ENCODE measurements at places on chromosomes 1 and 21.
A peak's percentile ranks its signal among the peaks of the same experiment; 100 is the strongest.

DNA sequence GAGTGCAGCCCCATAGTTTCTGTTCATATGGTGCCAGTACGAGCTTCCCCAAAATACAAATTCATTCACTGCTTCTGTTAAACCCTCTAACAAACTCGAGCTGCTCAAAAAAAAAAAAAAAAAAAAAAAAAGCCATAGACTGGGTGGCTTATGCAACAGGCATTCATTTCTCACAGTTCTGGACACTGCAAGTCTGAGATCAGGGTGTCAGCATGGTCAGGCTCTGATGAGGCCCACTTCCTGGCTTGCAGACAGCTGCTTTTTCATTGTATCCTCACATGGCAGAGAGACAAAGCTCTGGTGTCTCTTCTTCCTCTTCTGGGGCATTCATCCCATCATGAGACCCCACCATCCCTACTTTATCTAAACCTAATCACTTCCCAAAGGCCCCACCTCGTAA, 121.6 kb downstream of the PTBP2 start:
- peak; percentile 3 for DNase-seq

DNA sequence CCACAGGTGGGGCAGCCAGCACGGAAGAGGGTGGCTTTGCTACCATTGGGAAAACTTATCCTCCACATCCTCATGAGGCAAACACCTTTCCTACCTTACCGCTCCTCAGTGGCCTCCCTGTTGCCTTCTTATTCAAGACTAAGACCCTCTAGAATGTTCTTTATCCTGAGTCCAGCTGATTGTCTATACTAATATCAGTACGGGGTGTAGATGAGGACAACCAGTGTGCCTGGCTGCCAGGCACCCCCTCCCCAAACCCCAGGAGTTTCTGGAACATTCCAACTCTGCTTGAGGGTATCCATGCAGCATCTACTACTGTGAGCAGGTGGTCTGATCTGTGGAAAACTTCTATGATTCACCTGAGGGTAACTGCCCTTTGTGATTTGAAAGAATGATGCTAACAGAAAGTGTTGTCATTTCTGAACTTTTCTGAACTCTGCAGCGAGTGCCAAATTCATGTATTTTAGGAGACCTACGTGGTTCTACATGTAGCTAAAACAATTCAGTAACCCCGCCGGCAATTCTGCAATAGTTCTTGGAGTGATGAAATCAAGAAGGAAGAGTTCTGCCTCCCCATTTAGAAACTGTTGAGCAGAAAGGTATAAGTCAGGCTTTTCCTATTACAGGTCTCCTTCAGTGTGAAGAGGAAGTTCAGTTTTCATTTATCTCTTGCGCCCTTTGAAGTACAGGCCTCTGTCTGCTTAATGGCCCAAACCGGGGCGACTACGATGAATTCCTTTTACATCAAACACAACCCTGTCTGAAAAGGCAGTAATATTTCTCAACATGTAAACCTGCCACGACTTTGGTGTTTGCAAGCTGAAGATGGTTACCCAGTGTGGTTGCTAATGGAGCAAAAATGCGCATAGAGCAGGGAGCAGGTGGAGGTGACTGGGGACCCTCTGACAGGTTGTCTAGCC, 80.4 kb downstream of the RUNX1 start:
- no peak for DNase-seq

DNA sequence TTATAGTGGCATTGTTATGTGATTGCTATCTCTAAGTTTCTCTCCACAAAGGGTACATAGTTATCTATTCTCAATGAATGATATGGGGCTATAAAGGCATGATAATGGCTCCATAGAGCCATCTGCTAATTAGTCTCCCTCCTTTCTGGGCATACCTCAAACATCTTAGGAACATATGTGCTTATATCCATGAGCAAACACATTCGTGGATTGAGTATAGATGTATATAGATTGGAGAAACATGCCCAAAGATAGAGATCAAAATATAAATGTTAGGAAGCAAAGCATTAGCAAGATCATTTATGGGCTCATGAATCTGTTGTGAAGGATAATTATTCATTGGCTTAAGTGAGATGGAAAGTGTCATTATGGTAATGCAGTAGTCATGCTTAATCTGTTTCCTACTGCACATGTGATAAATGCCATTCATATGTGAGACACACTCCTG, 155.8 kb upstream of the UBE2U start:
- DNase-seq = no peak

GRCh38 chr1:192869308-192869940, 60.6 kb downstream of the RGS2 start:
- DNase-seq = no peak

DNA sequence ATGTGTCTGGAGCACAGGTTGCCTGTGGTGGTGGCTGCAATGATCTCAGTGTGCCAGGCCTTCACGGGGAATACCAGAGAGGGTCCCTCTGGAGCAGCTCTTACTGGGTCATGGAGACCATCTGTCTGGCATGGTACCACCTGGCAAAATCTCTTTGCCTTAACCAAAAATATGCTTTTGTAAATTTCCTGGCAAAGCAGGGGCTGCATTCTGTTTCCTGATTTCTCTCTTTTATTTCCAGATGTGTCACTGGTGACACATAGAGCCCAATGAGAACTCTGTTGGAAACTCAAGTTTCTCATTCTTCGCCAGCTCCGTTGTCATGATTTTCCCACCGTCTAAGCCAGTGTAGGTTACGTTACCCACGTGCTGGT, 136.5 kb downstream of the FGGY start:
- DNase-seq = peak; percentile 41

- peak; percentile 95 for DNase-seq
Observed at GRCh38 chr1:108590957-108591356, 31.1 kb downstream of the EEIG2 start.

DNA sequence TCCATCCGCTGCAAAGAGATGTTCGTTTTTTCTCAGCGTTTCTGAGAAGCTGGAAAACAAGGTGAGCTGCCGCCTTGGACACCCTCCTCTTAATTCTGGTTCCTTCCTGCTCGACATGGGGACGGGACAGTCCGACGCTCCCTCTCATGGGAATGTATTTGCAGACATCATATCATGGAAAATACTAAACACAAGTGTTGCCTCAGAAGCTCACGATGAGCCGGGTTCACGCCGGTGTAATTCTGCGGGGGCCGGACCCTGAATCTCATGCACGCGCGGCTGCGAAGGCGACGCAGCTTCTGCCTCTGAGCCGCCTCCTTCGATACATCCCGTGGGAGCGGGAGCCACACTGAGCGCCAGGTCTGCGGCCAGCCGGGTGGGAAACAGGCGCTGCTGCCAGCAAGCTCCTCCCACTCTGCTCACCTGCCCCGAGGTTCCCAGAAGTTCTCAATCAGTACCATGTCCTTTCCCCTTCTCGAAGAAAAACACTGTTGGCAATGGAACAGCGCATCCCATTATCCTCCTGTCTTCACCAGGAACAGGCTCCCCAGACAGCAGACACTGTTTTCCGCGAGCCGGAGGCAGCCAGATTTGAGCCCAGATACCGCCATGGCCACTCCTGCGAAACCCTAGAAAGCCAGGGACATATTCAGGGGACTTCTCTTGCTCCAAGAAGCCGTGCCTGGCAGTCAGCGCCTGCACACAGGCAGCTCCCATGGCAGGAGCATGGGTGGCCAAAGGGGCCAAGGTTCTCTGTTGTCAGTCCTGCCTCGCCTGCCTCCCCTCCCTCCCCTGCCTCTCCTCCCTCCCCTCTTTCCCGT, 98.0 kb downstream of the WDR4 start:
- no peak for DNase-seq

DNA sequence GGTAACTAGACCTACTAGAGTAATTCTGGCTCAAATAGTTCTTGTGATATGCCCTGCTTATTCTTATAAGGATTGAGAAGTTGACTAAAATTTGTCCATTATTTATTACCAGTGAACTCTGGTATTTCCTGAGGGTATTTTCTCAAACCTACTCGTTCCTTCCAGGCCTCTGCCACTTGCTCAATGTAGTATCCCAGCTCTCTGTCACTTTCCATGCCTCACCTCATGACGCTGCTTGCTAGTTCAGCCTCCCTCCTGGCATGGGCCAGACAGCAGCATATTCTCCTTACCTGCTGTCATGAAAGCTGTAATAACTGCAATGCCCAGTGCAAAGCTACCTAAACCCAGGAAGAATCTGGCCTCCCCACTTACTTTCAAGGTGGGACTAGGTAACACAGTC, 602.9 kb upstream of the ADAMTS5 start:
- DNase-seq = no peak

- DNase-seq = no peak
Observed at GRCh38 chr1:145849356-145850160, 4.1 kb downstream of the NUDT17 start.

DNA sequence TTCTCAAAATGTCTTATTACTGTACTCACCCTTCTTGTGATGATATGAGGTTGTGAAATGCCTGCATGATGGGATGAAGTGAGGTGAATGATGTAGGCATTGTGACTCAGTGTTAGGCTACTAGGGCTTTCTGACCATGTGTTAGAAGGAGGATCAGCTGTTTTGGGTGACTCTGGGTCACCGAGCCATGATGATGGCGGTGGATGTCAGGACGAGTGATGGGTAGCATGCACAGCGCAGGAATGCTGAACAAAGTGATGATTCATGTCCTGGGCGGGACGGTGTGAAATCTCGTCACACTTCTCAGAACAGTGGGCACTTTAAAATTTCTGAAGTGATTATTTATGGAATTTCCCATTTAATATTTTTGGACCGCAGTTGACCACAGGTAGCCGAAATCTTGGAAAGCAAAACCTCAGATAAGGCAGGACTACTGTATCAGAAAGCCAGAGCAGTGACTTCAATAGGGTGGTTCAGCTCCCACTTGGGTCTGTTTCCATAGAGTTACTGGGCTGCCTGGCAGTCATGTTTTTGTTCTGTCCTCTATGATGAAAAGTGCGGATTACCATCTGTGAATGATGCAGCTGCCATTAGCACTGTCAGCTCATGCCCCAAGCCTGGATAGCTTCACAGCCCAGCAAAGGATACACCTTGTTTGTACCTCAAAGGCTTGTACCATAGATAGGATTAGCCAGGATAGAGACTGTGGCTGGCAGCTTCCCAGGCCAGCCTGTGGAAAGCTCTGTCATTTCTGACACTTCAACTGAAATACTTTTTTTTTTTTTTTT, 26.6 kb downstream of the IL6R start:
- peak; percentile 54 for DNase-seq

GRCh38 chr1:42420911-42421585, 34.8 kb downstream of the ZMYND12 start:
- DNase-seq = peak; percentile 27

- DNase-seq = no peak
Observed at GRCh38 chr1:30452925-30453324, 270.5 kb downstream of the MATN1 start.

GRCh38 chr1:246773213-246773641, 49.0 kb downstream of the SCCPDH start:
- no peak for DNase-seq

- DNase-seq = no peak
Observed at GRCh38 chr1:80272495-80272894, 1266.0 kb upstream of the ADGRL4 start.

- no peak for DNase-seq
Observed at GRCh38 chr1:117719004-117719403, 113.2 kb downstream of the TENT5C start.

DNA sequence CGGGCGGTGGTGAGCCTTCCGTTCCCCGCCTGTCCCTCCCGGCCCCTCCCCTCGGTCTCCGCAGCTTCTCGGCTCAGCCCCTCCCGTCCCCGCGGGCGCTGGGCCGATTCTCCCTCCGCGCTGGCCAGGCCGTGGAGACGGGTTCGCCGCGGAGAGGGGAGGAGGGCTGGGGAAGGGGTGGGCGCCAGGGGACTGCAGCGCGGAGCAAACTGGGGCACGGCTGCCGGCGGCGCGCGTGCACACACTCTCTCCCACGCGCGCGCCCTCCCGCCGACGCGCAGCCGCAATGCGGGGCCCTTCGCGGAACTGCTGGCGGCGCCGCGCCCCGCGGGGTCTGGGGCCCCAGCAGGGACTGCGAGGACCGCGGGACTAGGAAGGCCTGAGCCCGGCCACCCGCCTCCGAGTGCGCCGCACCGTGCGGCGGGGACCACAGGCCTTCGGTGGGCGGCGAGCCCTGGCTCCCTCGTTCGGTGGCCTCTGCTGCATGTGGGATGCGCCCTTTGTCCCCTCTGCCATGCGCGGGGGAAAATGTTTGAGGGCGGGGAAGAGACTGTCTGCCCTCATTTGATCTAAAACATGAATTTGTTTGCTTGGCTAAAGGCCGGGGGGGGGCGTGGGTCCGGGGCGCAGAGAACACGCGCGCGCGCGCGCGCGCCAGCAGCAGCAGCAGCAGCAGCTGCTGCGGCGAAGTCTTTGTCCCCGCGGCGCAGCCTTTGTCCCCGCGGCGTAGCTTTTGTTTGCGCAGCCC, 90.7 kb upstream of the VAMP3 start:
- DNase-seq = no peak

GRCh38 chr1:233393084-233393840, 65.7 kb downstream of the MAP3K21 start:
- no peak for DNase-seq

GRCh38 chr1:109975718-109976117, 8.8 kb upstream of the AHCYL1 start:
- peak; percentile 47 for DNase-seq

DNA sequence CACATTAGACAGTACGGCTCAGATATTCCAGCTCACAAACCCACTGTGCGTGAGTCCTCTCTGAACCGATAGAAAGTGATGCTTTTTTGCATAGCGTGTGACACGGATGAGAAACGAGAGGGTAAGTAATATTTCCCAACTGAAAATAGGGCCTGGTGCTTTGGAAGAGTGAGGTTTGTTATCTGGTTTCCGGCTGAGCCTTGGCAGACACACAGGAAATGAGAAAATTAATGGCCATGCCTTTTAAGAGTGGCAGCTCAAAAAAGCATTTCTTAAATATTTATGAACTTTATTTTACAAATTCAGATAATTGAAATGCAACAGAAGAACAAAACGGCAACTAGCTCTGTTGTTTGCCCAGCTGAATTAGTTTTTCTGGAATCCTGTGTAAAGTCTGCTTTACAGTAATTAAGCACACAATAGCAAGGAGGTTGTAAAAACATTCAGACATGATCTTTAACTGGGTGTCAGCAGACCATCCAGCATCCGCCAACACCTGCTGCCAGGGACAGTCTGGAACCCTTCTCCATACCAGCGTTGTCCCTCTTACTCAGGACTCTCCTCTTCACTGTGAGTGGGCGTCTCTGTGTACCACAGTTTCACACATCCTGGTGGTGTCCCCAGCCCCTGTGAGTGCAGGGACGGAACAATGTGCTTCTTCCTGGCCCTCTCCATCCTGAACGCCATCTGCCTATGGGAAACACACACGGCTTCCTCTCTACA, 155.4 kb downstream of the PGBD5 start:
- no peak for DNase-seq

DNA sequence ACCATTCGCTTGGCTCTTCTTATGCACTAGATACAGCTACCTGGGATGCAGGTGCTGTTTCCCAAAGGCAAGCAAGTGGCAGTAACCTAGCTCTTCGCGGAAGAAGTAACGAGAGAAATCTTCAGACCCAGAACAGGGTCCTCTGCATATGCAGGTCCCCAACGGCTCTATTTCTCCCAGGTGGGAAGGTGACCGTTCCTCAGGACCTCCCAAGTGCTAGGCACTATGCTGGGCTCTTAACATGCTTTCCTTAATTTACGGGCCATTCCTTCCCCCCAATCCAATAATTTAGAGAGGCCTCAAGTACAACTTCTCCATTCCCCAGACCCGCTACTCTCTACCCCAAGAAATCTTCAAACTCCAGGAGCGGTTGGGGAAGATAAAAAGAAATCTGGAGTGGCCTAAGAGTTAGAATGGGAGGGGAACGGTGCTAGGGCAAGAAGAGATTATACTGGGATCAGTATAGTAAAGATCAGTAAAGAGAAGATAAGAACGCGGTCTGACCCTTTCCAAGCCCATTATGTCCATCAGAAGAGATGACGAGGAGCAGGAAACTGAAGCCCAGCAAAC, 410 bp downstream of the TXNDC12 start:
- no peak for DNase-seq
